Activated gamma-delta T cell treated with anti-CD3 and anti-CD28 coated beads, Interleukin-2, amount 50 U/mL, for 16 hours (primary cell): ENCODE measurements at places on chromosomes 6 and 20.

DNA sequence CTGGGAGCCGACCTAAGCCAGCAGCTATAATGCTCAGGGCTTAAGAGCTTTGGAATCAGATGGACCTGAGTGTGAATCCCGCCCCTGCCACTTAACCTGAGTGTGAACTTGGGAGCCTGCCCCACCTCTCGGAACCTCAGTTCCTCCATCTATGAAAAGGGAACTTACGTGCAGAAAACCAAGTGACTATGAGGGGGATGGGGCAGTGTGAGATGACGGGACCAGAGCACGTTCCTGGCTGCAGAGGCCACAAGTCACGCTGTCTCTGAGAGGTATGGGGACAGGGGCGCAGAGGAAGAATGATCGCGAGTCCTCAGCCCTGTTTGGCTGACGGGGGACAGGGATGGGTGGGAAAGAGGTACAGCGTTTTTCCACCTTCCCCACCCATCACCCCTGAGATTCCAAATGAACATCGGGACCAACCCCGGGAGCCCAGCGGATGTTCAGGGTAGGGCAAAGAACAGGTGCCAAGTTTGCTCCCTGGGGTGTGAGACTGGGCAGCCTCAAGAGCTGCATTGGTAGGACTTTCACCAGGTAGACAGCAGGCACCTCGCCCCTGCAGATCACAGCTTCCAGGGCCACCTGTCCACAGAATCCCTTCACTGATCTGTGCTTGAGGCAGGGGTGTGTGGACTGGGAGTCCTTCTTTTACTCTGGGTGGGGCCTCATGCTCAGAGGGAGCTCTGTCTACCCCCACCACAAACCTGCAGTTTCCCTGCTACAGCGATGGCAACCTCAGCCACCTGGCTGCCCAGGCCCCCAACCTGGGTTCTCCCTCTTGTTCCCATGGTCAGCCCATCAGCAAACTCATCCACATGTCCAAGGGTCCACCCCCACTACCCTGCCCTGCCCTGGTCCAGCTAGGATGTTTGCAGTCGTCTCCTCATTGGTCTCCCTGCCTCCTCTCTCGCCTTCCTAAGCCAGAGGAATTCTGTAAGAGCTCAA, 85.8 kb downstream of the CEBPB start:
- DNase-seq, result no peak

DNA sequence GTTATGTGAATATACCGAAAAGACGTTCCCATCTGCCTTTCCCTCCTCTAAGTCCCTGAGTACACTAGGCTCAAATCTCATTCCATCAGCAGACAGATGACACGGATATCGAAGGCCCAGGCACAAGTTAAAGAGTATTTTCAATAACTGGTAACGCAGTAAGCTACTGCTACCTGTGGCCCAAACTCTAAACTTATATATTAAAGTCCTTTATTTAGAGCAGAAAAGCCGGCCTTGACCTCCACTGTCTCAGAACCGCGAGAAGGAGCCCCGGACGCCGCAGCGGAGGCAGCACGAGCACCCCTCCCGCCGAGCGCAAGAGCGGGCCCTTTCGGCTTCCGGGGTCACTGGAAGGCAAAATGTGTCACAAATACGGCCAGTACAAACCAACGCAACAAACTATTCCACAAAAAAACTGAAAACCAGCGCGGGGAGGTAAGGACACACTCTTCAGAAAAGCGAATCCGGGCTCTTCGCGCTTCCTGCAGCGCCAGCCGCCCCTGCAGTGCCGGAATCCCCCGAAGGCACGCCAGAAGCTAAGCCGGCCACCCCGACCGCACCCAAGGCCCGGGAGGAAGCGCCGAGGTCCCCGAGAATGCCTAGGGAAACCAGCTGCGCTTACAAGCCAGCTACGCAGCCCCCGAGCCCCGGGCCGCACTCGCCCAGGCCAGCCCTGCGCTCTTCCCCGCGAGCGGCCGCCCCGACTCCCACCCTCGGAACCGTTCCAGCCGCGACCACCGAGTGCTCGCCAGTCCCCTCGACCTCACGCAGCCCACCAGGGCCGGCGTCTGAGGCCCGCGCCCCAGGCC, 681 bp downstream of the DIDO1 start:
- no peak for DNase-seq

DNA sequence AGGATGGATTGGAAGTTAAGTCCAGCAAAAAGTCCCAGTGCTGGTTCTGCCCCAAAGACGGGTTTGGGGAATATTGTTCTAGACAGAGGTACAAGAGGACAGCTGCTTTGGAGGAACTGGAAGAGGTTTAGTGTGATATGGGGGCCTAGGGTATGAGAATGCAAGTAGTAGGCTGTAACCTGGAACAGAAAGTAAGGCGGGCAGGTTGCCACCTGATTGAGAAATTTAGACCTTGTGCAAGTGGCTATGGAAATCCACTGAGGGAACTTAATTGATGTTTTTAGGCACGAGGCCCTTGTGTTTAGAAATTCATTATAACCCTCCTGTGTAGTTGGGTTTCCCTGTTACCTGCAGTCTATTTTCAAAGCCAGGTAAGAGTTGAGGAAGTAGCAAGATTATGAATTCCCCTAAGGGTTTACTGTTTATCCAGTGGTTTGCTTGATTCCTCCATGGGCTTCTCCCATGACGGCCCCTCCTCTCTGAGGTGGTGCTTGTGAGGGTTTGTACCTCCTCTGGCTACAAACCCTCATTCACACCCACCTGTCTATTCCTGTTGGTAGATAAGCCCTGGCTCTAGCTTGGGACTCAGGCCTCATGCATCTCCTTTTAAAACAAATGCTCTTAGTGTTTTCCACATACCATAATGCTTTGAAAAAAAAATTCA, 42.0 kb upstream of the BCAS1 start:
- no peak for DNase-seq

DNA sequence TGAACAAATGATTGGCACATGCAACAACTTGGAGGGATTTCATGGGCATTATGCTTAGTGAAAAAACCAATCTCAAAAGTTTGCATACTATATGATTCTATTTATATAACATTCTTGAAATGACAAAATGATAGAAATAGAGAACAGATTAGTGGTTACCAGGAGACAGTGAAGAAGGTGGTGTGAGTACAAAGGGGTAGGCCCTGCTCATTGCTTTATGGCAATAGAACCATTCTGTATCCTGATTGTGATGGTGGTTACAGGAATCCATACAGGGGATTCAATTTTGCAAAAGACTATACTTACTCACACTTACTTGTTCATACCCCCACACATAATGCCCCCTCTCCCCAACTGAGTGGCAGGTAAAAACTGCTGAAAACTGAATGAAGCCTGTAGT, 30.2 kb upstream of the LAMA4 start:
- DNase-seq, result no peak

- DNase-seq, result no peak
Measured at GRCh38 chr6:25175681-25176080, 103.5 kb upstream of the CARMIL1 start.

GRCh38 chr20:57618091-57618763, 2.0 kb downstream of the ZBP1 start:
- DNase-seq, result no peak

DNA sequence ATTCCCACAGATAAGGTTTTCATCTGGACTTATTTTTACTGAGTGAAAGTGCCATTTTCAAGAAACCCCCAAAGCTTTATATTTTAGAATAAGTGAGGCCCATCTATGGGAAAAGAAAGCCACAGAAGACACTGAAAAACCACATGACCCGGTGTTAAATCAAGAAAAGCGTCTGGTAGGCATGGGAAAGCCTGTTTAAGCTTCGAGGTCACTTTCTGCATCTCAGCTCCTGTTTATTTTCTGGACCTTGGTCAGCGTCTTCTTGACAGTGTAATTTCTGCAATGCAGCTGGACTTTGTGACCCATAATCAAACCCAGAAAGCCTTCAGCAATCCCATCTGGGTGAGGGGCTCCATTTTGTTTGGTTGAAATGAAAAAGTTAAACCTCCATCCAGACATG, 59.6 kb upstream of the NEDD9 start:
- no peak for DNase-seq

DNA sequence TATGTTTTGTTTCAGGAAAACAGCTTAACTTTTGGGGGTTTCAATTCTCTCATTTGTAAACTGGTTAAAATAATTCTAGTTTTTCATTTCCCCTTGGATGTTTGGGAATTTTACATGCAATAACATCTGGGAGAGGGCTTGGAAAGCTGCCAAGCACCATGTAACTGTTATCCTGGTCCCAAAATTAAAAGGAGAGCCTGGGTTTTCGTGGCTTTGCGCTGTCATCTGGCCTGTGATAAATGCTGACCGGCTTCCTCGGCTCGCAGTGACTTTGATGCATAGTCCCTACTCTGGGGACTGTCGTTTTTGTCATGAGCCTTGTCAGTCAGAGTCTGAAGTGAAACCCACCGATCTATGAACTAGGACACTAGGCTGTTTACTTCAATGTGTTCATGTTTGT, 12.2 kb downstream of the SLC35F1 start:
- DNase-seq, result no peak

DNA sequence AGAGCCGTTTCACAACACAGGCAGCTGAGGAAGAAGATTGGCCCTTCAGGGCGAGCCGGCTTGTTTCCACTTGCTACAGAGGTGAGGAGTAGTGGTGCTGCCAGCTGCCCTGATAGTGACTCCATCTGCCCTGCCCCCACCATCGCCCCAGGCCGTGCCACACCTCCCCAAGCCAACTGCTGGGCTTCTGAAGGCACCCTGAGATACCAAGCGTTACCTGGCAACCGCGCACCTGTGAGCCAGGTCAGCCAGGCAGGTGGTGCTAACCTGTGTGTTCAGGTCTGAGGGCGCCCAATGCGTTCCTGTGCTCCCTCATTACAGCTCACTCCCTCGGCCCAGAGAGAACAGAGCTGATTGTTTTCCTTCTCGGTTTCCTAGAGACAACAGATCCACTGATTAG, 299.1 kb upstream of the ID4 start:
- DNase-seq, result no peak

- no peak for DNase-seq
Measured at GRCh38 chr6:147589739-147590250, 81.3 kb downstream of the SAMD5 start.

GRCh38 chr6:12208190-12208589, 82.0 kb upstream of the EDN1 start:
- DNase-seq, result no peak

DNA sequence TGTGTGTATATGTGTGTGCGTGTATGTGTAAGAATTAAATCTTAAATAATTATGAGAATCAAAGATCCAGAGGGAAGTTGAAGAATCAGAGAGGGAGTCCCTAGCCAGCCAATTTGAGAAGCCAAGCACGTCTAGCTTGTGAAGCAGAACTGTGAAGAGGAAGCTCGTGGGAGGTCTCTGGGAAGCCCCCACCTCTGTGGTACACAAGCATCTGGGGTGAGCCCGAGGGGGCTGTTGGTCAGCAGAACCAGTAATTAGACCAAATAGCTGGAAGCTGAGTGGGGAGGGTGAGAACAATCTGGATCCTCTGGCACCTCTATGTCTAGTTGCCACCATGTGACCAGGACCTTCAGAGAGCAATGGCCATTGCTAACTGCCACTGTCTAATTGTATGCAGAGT, 310.0 kb upstream of the PRND start:
- DNase-seq, result no peak

DNA sequence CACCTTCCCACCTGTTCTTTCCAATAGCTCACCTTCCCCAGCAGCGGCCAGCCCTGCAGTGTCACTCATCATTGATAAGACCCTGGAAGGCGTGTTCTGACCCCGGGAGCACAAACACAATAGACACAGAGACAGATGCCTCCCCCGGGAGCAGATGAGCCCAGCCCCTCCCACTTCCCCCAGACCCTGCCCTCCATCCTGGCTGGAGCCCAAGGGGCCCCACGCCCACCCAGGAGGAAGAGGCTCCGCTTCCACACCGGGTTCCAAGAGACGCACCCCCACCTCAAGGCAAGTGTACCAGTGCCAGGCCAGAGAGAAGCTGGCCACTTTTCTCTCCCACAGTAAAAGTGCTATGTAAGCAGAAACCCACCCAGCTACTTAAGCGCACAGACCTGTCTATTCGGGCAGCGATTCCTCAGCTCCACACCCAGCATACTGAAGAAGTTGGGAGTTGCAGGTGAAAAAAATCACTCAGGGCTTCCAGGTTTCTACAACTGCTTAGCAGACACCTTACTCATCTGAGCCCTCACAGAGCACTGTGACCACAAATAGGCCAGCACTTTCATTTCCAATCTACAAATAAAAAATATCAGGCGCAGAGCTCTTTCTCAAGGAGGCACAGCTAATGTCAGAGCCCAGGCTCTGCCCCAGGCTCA, 93.4 kb upstream of the NXT1 start:
- no peak for DNase-seq

DNA sequence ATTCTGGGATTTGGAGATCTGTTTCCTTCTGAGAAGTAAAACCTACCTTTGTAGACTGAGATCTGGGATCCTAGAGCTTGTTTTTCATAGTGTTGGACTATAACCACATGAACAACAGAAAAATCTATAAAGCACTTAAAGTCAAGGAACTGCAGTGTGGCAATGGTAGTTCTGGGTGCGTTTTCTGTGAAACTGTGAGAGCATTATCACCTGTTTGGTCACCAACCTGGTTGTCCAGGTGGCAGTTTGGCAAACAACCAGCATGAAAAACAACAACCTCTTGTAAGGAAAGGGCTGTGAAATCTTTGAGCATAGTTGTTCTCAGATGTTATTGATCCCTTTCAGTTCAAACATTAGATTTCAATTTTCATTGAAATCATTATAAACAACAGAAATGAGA, 215.8 kb upstream of the CITED2 start:
- DNase-seq, result no peak

DNA sequence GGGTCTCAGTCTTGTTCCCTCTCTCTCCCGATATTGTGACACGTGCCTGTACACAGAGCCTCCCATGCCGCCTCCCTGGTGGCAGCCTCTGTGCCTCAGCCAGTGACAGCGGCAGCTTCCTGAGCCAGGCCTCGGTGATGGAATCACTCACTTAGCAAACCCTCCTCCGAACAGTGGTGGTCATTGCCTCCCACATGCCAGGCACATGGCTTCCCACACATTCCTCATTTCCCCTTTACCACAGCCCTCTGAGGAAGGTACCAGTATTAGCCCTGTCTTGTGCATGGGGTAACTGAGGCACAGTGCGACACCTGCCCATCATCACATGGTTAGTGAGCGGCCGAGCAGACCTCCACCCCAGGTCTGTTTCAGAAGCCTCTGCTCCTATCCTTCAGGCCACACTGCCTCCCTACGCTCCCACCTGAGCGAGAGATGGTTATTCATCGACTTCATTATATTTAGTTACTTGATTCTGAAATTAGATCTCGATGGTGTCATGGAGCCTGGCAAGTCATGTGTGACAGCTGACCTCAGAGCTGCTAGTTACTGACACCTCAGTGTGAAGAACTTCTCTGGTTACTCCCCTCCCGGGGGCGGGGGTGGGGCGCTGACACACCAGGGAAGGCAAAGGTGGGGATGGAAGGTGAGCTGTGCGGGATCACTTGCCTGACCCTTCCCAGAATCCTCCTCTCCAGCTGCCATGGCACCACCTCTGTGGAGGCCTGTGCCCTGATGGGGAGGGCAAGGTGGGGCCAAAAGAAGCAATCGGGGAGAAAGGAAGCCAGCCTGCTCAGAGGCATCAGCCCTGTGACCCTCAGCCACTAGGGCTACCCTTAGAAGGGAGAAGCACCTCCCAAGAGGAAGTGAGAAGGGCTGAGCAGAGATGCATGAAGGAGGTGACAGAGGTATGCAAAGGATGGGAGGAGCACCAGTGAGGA, 17.9 kb downstream of the MDGA1 start:
- no peak for DNase-seq

- DNase-seq, result no peak
Measured at GRCh38 chr20:42190084-42190483, 571.9 kb upstream of the CHD6 start.
